ENCODE measurements at places on chromosomes 16 and 17. TPM values are rescaled to one million over a fixed set of nuclear protein-coding genes. Genes with fewer than 3 reads are reported as not detected.

Gene TAOK2
- 13.1 TPM for total RNA-seq

Gene PIGS
- total RNA-seq, result 76.4 TPM

Gene WFIKKN1
- 0.64 TPM for total RNA-seq

Gene GPRC5B
- total RNA-seq, result 0.47 TPM

Gene ULK2
- 18.3 TPM for total RNA-seq

Gene KRT26
- total RNA-seq, result not detected

Gene MLLT6
- total RNA-seq, result 324 TPM

Gene SLC25A19
- 11.1 TPM for total RNA-seq

Gene MVD
- total RNA-seq, result 76.9 TPM

Gene SPNS2
- 0.53 TPM for total RNA-seq

Gene SCARF1
- 0.45 TPM for total RNA-seq

Gene HSPB9
- total RNA-seq, result not detected

Gene RASL10B
- 0.47 TPM for total RNA-seq

Gene CFAP97D1
- total RNA-seq, result not detected

Gene GPRC5C
- not detected for total RNA-seq

Gene WNK4
- 0.74 TPM for total RNA-seq

Gene GNAO1
- total RNA-seq, result 7.9 TPM

Gene PLK1
- total RNA-seq, result 0.85 TPM

Gene CSF3
- not detected for total RNA-seq

Gene TEX14
- total RNA-seq, result 0.66 TPM

Gene GRAPL
- total RNA-seq, result 23.7 TPM

Gene MEIOC
- not detected for total RNA-seq

Gene ALDH3A1
- not detected for total RNA-seq

Gene CCDC43
- 23.6 TPM for total RNA-seq

Gene CEMP1
- 1.8 TPM for total RNA-seq

All from CD4-positive, alpha-beta T cell (primary cell).